RPMI7951 (cell line): ENCODE measurements at places on chromosomes 12 and 14. TPM values are rescaled to one million over a fixed set of nuclear protein-coding genes. Genes with fewer than 3 reads are reported as not detected.

- DNase-seq, result peak; percentile 81
Observed at GRCh38 chr14:102235275-102235897, 69.6 kb downstream of the MOK start.

DNA sequence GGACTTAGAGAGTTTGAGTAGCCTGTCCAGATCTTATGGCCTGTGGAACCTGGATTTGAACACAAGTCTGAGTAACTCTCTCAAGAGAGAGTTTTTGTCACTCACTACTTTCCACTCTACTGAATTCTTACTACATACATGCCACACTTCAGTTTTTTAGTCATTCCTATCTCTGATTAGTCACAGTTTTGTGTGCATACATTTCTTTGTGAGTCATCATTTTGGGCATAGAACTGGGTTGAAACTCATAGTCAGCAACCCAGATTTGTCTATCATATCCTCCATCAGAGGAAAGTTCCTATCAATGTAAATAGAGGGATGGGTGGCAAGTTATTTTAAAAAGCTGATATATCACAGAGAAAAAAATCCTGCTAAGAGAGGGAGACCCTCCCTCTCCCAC, 42.9 kb downstream of the FLRT2 start:
- DNase-seq, result peak; percentile 82

- peak; percentile 73 for DNase-seq
Observed at GRCh38 chr12:47715393-47715876, 9.6 kb upstream of the RPAP3 start.

- DNase-seq, result no peak
Observed at GRCh38 chr12:508145-508544, 48.4 kb downstream of the B4GALNT3 start.

GRCh38 chr12:67358781-67359338, 89.7 kb downstream of the CAND1 start:
- DNase-seq, result peak; percentile 87

- no peak for DNase-seq
Observed at GRCh38 chr12:124465473-124465872, 101.9 kb downstream of the NCOR2 start.

DNA sequence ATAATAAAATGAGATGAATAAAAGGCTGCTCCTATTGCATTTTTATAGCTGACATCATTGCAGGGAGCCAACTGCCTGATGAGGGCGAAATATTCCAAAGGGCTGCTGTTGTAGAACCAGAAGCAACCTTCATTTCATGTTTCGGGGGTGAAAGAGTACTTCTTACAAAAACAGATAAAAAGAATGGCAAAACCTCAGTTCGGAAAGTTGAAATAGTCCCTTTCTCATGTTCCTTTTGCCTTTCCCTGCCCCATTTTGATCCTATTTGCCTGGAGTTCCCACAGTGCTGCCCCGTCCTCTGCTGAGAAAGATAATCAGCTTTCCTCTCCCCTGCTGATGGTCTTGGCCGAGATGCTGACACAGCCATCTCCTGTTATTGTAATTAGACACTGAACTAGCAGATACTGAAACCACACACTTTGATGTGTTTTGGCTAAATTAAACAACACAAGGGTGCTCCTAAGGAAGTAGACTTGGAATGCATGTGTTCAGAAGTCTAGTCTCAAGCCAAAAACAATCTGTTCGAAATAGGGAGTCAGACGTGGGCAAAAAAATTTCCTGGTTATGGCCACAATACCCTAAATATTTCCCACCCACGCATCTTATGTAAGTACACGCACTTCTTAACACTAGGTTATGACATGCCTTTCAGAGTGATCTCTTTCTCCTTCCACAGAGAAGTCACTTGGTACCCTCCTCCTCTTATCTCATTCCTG, 117.2 kb downstream of the PPM1H start:
- peak; percentile 47 for DNase-seq

DNA sequence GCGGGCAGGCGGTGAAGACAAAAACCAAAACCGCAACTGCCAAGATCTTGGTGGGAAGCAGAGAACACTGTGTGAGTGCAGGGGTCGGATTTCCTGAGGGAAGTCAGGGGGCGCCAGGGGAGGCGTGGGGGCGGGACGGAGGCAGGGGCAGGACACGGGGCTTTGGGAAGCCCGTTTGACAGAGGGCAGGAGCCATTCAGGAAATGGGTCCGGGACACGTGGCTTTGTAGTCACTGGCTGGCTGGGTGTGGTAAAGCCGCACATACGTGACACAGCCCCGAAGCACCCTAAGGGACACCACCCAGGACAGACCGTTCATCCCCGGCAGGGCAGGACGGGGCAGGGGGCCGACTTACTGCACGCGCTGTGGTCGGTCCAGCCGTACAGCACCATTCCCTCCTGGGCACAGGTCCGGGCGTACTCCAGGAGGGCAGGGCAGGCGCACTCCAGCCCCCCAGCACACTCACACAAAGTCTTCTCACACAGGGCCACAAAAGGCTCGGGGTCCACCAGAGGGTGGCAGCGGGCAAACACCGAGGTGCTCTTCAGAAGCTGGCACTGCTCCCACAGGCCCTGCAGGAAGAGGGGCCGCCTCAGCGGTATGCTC, 49.4 kb downstream of the VWF start:
- peak; percentile 52 for DNase-seq

- no peak for DNase-seq
Observed at GRCh38 chr14:82533351-82533750, 999.7 kb upstream of the SEL1L start.

DNA sequence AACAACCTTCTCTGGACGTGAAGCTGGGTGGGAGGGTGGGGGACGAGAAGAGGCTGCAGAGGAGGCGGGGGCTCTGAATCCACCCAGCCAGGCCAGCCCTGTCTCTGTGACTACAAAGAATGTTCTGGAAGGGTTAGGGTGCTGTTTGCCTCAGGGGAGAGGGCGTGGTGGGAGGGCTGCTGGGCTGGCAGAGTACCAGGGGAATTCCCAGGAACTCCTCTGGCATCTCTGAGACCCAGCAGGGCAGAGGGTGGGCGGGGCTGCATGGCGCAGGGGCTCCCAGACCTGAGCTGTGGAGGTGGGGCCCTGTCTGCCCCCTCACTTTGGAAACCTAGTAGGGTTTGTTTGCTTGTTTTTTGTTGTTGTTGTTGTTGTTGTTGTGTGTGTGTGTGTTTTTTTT, 45.5 kb upstream of the FZD10 start:
- DNase-seq, result no peak

DNA sequence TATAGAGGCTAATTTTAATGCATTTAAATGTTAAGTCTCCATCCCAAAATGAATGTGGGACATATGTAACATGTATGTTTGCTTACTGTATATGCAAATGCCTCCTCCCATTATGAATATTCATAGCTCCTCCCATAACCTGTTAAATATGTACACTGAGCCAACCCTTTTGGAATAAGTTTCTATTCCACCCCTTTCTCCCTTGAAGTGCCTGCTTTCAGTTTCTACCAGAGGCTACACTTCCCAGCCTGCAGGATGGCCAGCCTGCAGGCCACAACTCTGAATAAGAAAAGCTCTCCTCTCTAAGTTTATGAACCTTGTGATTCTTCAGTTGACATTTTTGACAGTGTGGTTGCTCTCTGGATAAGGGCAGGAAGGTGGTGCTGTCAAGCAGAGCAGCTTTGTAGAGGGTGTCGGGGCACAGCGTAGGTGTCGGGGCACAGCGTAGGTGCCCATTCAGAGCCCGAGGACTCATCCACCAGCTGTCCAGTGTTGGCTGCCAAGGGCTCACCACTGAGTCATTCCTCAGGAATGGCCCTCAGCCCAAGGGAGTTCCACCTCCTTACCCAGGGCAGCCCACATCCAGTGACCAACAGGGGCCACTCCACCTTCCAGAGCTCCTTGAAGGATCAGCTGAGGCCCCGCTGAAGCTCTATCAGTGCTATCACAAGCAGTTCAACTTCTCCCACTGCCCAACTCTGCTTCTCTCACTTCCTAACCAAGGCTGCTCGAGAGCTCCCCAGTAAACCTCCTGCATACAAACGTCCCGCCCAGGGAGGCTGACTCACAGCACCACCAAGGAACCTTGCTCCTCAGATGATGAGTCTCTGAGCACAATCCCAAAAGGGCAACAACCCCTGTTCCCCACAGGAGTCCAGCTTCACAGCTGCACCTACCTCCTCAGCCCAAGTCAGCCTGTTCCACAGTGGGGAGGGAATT, 31.4 kb downstream of the VWF start:
- DNase-seq, result peak; percentile 93

GRCh38 chr12:22808860-22809259, 183.9 kb downstream of the ETNK1 start:
- no peak for DNase-seq

- DNase-seq, result no peak
Observed at GRCh38 chr14:105931808-105932483, 405.6 kb downstream of the TMEM121 start.

DNA sequence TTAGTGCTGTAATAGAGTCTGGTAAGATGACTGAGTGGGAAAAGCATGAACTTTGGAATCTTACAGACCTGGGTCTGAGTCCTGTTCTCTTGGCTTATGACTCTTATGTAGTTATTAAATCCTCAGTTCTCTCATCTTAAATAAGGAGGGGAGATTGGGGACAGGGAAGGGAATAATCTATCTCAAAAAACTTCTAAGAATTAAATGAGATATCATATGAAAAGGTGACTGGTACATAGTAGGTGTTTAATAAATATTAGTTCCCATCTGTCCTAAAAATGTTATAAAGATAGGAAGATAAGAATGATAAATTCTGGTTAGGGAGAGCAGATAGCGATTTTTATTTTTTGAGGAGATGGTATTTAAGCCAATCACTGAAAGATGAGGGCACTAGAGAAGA, 119.1 kb downstream of the INSM2 start:
- DNase-seq, result no peak

DNA sequence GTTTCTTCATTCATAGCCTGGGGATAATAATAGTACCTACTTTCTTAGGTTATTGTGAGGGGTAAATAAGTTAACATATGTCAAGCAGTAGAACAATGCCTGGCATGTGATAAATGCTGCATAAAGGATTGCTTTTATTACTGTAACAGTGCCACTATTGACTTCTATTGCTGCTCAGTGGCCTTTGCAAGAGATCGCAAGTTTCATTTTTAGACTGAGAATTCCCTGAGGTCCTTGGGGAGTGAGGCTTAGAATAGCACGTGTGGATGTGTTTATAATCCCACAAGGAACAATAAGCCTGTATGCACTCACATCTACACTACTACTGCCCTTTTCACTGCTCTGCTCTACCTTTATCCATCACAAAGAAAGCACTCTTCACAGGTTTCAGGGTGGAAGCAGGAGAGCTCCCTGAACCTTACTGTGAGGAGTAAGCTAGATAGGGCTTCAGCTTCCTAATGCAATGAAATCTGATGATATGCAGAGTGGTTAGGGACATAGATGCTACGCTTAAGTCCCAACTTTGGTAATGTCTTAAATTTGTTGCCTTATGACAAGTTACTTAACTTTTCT, 302.6 kb downstream of the SNAPC1 start:
- no peak for DNase-seq

- no peak for DNase-seq
Observed at GRCh38 chr12:57613427-57614109, 2.3 kb downstream of the ARHGEF25 start.

GRCh38 chr14:102764220-102764671, 13.0 kb upstream of the TRAF3 start:
- DNase-seq, result no peak

DNA sequence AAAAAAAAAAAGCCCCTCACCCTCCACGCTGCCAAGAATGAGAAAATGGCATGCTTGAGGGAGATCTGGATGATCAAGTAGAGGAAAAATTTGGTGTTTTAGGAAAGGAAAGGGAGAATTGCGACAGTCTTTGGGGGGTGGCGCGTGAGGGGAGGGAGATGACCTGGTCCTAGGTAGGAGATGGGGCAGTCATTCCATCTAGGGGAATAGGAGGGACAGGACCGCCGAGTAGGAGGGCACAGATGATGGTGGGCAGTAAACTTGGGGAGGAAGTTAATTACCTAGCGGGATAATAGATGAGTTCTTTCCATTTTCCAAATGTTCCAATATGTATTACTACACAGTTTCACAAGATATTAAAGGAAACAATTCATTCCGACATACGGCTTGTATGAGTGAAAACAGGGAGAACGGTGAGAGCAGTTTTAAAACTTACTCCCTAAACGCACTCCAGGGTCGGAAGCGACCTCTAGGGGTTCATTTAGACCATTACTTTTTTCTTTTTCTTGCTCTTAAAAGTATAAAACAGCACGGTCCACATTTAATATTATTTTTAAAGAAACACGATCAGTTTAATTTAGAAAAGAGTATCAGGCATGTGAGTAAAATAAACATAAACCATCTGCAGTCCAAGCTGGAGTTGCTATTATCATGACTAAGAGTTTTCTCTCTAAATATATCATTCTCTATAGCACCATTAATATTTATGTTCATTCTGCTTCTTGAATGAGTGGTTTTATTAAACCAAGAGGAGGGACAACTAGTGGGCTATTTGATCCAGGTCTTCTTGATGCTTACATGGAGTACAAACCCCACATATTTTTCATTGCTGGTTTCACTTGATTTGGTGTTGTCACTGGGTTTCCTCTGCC, 3.0 kb upstream of the FNTB start:
- DNase-seq, result peak; percentile 48

DNA sequence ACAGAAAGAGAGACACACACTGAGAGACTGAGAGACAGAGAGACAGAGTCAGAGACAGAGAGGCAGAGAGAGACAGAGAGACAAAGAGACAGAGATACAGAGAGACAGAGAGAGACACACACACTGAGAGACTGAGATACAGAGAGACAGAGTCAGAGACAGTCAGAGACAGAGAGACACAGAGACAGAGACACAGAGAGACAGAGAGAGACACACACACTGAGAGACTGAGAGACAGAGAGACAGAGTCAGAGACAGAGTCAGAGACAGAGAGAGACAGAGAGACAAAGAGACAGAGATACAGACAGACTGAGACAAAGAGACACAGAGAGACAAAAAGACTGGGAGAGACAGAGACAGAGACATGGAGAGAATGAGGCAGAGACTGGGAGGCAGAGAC, 90.0 kb downstream of the GALNT9 start:
- no peak for DNase-seq

DNA sequence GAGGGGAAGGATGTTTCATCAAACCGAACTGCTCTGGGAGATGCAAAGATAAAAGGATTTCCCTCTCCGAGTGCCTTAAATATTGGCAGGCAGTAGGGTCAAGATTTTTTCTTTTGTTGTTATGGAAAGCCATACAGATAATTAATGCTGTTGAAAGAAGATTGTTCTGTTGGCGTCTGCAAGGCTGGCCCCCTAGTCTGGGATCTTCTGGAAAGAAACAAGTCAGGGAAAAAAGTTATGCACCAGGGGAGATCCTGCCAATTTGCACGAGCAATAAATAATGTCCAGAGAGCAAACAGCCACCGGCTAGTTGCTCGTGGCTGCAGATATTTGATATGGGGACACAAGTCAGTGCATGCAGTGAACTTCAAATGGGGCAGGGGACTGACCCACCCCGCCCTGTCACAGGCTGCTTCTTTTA, 202.1 kb upstream of the MYL2 start:
- no peak for DNase-seq

GRCh38 chr14:99424306-99424877, 56.3 kb downstream of the SETD3 start:
- no peak for DNase-seq

- DNase-seq, result no peak
Observed at GRCh38 chr14:26026384-26026783, 571.4 kb downstream of the NOVA1 start.

- no peak for DNase-seq
Observed at GRCh38 chr14:103550451-103551337, 11.8 kb downstream of the BAG5 start.

TRIM9 gene
- total RNA-seq, result 4.0 and 4.2 TPM in 2 replicates

PPP4R4 gene
- total RNA-seq, result 0.36 and 0.39 TPM in 2 replicates

IRAK3 gene
- 3.5 and 4.8 TPM in 2 replicates for total RNA-seq

CDCA4 gene
- 39.0 and 42.3 TPM in 2 replicates for total RNA-seq

IFNG-AS1 gene
- total RNA-seq, result not detected in 2 replicates

DIO3 gene
- total RNA-seq, result not detected in 2 replicates

ESPL1 gene
- total RNA-seq, result 11.3 and 12.6 TPM in 2 replicates

PLEKHG7 gene
- total RNA-seq, result not detected in 2 replicates

ERBB3 gene
- 3.0 and 5.4 TPM in 2 replicates for total RNA-seq

GPRC5A gene
- total RNA-seq, result 4.7 and 5.1 TPM in 2 replicates

SRRM4 gene
- total RNA-seq, result not detected in 2 replicates
